ENCODE measurements at places on chromosomes 16 and 17. TPM values are rescaled to one million over a fixed set of nuclear protein-coding genes. Genes with fewer than 3 reads are reported as not detected.

The TBC1D3I gene
- 0.12 TPM for polyA plus RNA-seq

The NAGPA gene
- polyA plus RNA-seq = 10.1 TPM

The MYL11 gene
- 0.74 TPM for polyA plus RNA-seq

The PERCC1 gene
- polyA plus RNA-seq = not detected

The TNFAIP1 gene
- 14.9 TPM for polyA plus RNA-seq

The ZG16B gene
- polyA plus RNA-seq = 8.5 TPM

The SLC12A3 gene
- polyA plus RNA-seq = 2.8 TPM

The HEATR9 gene
- 0.09 TPM for polyA plus RNA-seq

The TEKT1 gene
- polyA plus RNA-seq = not detected

The TLCD1 gene
- polyA plus RNA-seq = 14.9 TPM

The INTS2 gene
- polyA plus RNA-seq = 7.5 TPM

The TBC1D3C gene
- not detected for polyA plus RNA-seq

The TBC1D3 gene
- polyA plus RNA-seq = not detected

The TCAP gene
- not detected for polyA plus RNA-seq

The HSD3B7 gene
- not detected for polyA plus RNA-seq

Data from GM12878 (cell line).